ENCODE measurements at places on chromosomes 5 and 9.

DNA sequence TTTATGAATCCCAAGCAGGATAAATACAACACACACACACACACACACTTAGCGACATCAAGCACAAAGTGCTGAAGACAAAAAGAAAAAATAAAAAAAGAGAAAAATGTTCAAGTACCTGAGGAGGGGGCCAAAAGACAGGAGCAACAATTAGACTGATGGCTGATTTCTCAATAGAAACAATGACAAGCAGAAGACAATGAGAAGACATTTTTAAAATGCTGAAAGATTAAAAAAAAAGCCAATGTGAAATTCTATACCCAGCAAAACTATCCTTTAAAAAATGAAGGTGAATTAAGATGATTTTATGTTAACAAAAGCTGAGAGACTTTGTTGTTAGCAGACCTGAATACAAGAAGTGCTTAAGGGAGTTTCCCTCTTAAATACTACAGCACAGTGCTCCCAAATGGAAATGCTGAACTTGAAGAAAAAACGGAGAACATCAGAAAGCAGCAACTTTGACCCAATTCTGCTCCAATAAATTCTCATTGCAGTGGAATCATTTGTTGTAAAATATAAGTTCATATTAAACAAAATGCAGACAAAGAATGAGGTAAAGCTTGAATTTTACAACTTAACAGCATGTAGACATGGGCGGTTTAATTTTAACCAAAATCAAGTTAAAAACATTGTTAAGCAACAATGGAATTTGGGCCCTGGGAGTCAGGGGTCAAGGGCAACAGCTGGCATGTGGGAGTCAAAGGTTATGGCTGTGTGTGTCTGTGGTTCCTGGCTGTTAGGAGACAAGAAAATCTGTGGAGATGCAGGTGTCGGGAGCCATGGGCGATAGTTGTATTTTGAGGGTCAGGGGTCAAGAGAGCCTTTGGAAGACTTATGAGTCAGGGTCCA, 776 bp upstream of the RANBP17 start:
- DNase-seq, result no peak

GRCh38 chr9:69573651-69574050, 98.5 kb downstream of the APBA1 start:
- DNase-seq, result no peak

DNA sequence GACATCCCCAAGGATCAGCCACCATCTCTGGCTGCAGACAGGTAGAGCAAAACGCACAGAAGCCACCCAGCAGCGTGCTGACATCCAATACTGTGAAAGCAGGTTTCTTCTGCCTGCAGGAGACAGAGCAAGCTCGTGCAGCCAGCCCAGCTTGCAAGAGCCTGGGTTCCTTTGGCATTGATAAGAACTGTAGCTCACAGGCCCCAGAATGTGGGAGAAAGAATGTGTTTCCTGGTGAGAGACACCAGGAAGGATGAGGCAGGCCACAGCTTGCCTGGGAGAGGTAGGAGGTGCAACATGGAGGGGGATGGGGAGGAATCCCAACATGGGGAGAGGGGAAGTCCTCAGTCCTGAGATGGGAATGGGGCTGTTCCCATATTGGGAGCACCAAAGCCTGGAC, 34.0 kb upstream of the ARAP3 start:
- DNase-seq, result no peak

DNA sequence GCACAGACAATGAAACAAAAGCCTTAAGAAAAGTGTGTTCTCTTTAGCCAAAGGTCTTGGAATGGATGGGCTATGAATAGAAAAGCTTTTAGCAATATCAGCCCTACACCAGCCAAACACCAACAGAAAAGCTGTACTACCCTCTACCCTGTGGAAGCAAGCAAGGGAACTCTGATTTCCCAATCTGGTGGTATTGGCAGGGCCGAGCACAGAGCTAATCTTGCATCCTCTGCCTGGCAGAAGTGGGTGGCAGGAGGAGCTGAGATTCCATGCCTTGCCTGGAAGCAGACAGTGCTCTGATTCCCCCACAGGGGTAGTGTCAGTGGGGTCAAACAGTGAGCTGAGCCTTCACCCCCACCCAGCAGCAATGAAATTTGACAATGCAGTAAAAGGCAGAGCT, 29.6 kb upstream of the ZNF782 start:
- DNase-seq, result no peak

DNA sequence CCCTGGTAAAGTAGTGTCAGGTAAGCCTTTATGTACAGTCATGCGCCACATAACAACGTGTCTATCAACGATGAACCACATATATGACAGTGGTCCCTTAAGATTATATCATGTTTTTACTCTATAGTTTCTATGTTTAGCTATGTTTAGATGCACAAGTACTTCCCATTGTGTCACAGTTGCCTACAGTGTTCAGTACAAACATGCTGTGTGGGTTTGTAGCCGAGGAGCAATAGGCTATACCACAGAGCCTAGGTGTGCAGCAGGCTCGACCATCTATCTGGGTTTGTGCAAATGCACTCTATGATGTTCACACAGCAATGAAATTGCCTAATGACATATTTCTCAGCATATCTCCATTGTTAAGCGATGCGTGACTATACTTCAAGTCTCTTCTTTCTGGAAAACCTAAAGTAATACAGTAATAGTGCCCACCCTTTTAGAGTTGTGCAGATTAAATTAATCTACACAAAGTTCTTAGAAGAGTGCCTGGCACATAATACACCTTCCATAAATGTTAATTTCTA, 295.9 kb downstream of the ARHGAP26 start:
- DNase-seq, result no peak

DNA sequence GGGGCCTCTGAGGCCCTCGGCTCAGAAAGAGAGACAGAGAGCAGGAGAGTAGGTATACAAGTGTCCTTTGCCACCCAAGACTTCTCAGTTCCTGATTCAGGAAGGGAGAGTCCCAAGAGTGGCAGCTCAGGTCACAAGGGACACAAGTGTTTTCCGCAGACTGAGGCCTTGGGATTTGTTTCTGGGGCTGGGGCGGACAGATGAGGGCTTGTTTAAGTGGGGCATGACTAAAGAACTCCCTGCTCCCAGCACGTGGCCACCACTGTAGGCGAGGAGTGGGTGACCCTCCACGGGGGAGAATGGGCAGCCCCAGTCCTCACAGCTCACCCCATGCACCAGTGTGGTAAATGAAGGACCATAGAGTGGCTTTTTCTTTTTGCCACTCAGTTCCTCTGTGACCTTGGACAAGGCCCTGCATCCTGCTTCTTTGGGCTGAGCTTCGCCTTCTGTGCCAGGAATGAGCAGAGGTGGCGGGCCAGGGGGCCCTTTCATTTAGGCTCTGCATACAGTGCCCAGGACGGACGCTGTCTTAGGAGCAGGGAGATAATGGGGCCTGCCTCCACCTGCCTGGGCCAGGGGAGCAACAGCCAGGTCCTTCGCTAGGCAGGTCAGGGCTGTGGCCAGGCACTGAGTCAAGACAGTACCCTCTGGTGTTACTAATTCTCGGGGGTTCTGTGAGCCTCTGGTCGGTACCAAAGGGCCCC, 50.8 kb downstream of the AMBP start:
- DNase-seq, result no peak

GRCh38 chr9:111679199-111679598, 17.8 kb downstream of the GNG10 start:
- DNase-seq, result no peak

- DNase-seq, result no peak
Measured at GRCh38 chr5:143194206-143194605, 209.3 kb downstream of the NR3C1 start.

- peak; percentile 7 for DNase-seq
Measured at GRCh38 chr9:116646661-116647514, 40.2 kb upstream of the TRIM32 start.

- no peak for DNase-seq
Measured at GRCh38 chr5:142324136-142324870, 518 bp downstream of the SPRY4 start.

DNA sequence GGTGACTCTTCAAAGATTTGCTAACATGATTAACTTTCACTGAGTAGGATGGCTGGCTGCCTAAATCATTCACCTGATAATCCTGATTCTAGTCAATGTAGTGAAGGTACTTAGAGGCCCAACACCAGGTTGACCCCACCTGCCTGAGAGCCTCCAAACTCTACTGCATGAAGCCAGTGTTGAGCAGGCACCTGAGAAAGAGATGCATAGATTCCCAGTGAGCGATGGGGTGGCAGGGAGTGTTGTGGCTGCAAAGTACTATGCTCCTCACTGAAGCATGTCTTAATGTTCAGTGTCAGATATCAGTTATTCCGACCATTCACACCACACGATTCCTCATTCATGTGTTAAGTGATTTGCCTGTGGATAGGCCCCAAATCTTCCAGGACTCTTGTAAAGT, 804.4 kb downstream of the TLE4 start:
- no peak for DNase-seq

DNA sequence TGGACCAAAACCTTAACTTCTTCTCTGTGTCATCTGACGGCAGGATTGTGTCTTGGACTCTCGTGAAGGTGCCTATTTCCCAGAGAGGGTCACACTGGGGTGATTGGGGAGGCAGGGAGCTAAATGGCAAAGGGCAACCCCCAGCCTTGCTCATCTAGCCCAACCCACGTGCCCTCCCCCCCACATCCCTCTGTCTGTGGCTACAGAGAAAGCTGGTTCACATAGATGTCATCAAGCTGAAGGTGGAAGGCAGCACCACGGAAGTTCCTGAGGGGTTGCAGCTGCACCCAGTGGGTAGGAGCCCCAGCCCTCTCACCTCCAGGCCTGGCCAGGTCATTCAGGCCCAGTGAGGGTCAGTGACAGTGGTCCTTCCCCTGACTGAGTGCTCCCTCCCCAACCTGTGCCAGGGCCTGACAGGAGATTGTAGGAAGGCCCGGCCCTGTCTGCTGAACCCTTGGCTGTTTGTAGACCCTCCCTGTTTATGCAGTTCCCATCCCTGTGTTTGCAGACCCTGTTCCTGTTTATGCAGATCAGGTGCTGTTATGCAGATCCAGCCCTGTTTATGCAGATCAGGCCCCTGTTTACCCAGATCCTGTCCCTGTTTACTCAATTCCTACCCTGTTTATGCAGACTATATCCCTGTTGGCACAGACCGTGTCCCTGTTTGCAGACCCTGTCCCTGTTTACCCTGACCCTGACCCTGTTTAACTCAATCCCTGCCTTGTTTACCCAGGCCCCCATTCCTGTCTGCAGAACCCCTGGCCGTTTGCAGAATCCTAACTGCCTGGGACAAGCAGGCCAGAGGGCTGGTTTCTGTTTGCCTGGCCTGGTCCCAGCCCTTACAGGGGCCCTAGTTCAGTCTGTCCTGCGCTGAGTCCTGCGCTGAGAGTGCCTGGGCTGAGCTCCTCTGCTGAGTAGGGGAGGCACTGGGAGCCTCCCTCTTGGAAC, 10.4 kb downstream of the ENHO start:
- no peak for DNase-seq

DNA sequence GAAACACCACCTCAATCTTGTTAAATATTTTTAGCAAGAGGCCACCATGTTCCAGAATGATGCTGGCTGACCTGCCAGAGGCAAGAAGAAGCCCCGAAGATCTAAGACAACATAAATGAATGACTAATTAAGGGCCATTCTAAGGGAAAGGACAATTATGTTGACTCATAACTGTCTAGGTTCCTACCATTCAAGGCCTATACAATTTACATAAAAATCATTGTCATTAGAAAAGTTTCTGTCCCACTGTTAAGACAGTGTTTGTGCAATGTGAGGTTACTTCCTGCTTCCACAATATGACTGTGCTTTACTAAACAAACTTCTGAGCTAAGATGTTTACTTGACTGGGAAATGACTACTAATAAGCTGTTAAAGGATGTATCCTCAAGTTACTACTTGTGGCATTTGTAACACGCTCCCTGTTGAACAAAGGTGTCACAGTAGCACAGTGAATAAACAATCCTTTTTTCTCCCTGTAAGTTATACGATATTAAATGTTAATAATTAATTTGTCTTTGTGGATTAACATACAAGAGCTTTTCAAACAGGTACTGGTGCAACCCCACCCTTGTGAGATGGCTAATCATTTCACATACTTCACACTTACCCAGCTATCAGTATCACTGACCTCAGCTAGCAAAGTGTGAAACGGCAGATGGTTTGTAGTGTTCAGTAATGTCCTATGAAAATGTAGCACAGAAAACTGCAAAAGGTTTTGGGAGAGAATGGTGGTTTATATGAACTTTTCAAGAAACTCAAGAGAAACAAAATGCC, 195.8 kb downstream of the EFNA5 start:
- no peak for DNase-seq

DNA sequence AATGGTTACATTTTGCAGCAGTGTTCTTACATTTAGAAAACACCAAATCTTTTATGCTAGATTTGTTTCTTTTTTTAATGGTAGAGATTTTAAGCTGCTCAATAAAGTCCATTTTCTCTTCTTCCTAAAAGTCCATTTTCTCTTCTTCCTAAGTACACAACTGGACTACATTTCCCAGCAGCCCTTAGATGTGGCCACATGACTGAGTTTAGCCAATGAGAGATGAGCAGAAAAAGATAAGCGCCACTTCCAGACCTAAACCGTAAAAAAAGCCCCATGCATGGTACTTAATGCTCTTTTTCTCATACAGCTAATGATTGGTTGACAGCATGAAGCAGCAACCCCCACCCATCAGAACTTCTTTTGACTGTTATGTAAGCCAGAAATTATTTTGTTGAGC, 206.7 kb downstream of the FAM114A2 start:
- DNase-seq, result no peak

GRCh38 chr5:55063220-55063863, 39.1 kb upstream of the GZMA start:
- no peak for DNase-seq

DNA sequence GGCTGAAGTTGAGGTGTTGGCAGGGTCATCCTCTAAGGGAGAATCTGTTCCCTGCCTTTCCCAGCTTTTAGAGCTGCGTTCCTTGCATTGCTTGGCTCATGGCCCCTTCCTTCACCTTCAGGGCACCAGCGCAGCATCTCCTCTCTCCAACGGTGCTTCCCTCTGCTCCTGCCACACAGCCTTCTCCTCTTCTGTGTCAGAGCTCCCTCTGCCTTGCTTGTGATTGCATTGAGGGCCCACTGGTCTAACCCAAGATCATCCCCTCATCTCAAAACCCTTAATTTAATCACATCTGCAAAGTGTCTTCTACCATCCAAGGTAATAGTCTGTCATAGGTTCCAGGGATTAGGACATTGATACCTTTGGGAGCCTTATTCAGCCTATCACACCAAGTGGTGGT, 205.7 kb upstream of the TBCA start:
- DNase-seq, result no peak

DNA sequence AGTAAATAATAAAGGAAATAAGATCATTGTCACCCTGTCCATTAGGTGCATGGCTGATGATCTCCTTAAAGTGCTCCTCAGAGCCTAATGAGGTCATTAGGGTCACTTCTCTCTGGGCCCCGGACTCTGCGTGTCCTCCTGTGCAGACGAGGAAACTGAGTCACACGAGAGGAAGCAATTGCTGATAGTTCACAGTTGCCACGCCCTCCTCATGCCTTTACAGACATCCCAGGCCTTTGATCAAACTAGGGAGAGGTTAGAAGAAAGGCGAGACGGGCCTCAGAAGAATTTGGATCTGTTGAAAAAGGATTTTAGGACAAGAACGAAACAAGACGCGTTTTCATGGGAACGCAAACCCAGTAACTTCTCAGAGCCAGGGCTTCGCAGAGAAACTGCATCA, 32.0 kb upstream of the MSX2 start:
- DNase-seq, result no peak

GRCh38 chr5:3787604-3788003, 192.0 kb downstream of the IRX1 start:
- no peak for DNase-seq

GRCh38 chr5:95401626-95402025, 10.5 kb downstream of the FAM81B start:
- no peak for DNase-seq

GRCh38 chr5:109942646-109943045, 252.9 kb downstream of the MAN2A1 start:
- no peak for DNase-seq

Measured in NCI-H1092 (cell line).